DMS153 (cell line): ENCODE measurements at places on chromosomes 6 and 20.
A peak's percentile ranks its signal among the peaks of the same experiment; 100 is the strongest.

GRCh38 chr6:108501559-108501958 is 59.2 kb upstream of the FOXO3 start:
- no peak for DNase-seq

- DNase-seq = no peak
These were observed 2.5 kb upstream of the PPP2R5D start for GRCh38 chr6:42981836-42982235.

DNA sequence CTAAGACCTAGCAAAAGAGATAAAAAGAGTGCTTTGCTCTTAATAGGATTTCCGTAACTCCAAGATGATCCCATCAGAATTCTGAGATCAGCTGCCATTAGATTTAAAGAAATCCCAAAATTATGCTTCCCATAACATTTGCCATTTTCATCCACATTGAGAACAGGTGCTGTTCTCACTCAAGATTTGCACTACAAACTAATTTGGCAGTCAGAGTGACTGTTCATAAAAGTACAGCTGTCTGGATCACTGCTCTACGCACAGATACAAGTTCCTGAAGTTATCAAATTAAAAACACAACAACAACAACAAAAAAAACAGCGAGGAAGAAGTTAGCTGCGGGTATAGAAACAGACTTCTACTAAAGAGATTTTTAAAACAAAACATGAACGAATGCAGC is 58.1 kb downstream of the ASCC3 start:
- no peak for DNase-seq

DNA sequence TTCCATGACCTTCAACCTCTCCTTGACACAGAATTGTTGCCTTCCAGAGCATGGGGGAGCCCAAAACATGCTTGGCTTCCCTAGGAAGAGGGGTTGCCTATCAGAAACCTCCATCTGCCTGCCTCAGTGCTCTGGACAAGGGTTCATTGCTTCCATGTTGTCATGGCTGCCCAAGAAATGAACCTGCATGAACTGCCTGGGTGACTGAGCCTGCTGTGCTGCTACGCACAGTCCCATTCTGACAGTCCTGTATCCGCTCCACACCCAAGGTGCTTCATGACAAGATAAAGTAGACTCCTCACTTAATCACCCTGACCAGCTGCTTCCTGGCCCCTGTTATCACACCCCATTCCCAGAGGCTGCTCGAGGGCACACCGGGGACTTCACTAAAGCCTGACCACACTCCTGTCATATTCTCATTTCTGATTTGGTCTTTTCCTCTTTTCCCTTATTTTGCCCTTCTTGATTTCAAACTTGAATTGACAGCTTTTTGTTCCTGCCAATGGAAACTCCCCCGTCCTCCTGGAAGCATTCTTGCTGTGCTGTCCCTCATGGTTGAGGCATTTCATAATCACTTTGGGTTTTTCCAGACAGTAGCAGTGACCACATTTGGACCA is 31.9 kb downstream of the GMPR start:
- no peak for DNase-seq

GRCh38 chr6:5036269-5036668 is 32.4 kb upstream of the RPP40 start:
- peak; percentile 23 for DNase-seq

DNA sequence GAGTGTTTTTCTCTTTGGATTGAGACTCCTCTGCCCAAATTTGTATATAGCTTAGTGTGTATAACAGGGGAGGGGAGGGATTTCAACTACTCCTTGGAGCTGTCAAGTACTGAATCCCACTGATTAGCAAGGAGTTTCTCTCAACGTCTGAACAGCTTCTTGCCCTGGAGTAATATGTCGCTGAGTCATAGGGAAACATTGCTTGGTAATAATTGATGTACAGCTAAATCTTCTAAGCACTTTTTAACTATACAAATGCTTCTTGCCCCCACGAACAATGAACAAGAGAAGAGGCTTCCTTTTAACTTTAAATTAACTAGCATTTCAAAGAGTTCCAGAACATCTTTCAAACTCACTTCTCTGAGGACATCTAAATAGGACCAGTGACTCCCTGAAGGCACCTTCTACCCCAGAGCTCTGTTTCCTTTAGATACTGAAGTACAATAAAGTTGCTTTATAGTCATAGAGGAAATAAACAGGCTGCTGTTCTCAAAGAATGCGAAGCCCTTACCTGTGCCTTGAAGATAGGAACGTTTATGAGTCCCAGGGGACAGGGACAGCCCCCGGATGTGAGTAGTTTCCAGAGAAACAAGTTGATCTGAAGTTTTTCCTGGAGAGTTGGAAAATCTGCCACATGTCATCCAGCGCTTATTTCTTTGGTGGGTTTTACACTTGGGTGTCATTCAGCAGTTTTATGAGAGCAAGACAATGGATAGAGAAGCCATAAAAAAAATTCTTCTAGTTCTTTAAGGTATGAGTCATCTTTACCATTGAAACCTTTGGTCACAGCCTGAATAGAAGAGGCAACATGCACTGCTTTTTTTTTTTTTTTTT is 462.5 kb upstream of the BTBD3 start:
- DNase-seq = no peak

DNA sequence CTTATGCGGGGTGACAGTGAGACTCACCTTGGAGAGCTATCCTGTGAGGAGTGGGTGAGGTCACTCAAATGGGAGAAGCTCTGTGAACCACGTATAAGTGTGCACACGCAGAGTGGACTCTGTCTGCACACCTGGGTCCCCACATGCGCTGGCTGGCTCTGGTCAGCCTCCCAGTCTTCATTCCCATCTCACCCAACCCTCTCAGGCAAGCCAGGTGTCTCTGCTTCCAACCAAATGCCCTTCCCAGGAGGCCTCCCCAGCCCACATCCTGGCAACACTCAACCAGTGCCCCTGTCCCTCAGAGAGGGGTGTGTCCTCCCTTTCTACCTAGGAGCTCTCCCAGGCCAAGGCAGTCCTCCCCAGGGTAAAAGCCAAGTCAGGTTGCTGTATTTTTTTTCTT is 8.0 kb upstream of the PI16 start:
- DNase-seq = no peak

DNA sequence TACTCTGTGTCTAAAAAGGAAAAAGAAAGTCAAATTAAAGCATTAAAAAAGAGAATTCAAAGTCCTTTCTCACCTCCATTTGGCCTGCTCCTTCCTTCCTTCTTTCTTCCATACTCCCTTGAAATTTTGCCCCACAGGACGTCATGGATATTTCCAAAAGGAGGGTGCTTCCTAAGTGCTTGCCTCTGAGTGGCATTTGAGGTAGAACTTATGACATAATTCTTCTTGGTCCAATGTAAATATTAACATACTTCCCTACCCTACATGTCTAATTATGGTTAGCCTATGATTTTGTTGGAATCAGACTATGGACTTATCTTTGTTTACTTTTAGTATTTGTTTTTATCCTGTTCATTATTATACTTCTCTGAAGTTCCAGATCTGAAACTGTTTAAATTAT is 132.3 kb downstream of the PFDN4 start:
- DNase-seq = no peak

DNA sequence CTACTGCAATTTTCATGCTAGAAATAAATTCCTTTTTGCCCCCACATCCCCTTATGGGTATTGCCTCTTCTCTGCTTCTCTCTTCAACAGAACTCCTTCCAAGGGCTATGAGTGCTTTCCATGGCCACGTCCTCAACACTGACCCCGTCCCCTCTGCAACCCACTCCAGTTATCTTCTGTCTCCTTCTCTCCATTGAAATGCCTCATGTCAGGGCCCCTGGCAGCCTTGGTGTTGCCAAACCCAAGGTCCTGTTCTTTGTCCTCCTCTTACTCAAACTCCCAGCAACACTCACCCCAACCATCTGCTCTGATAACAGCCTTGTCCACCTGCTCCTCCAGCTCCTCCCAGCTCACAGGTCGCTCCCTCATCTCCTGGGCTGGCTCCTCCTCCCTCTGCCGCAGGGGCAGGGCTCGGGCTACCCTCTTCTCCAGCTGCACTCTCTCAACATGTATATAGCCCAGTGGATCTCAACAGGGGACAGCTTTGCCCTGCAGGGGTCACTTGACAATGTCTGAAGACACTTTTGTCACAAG is 196.1 kb upstream of the QKI start:
- DNase-seq = no peak

DNA sequence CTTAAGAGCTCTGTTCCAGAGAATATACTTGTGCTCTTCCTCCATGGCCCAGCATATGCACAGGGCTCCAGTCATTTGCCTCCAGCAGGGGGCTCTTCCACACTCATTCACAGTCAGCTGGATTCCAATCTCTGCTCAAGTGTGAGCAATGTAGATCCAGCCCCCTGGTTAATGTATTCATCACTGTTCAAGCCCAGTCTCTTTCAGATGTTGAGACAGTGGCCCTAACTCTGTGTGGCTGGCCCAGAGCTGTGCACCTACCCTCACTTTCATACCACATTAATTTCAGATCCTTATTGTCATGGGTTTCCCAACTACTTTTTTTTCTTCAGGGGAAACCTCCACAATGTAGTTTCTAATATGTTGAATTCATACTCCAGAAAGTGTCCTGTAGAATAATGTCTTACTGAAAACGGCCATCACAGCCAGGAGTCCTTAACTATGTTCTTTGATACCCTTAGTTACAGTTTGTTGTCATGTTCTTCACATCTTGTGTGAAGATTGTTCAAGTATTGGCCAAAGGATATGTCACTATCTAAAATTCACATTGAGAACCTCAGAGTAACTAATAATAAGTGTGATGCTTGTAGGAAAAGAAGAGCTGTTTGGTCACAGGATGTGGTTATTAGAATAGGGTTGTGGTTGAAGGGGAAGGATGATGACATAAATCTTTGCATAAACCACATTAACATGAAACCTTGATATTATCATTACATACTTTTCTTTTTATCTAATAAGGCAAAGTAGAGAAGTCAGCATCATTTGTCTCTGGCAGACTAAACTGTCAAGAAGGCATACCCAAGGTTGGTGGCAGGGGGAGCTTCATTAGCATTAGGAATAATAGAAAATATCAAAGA is 14.4 kb upstream of the HLA-DQA1 start:
- DNase-seq = peak; percentile 34

DNA sequence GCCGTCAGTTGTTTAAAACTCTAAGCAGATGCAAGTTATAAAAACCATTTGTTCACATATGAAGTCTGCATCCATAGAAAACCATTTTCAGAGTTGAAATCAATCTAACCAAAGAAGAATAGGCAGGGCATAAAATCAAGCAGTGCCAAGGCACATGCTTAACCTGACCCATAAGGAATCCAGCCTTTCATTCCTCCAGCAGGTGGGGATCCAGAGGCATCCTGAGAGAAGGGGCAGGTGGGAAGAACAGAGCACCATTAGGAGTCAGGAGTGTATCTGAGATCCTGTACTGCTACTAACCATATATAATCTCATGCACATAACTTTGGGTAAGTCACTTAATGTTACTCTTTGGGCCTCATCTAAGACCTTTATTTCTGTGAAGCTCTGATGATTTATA is 29.4 kb upstream of the FOXO3 start:
- DNase-seq = no peak

- no peak for DNase-seq
These were observed 17.0 kb upstream of the ADGRF4 start for GRCh38 chr6:47681201-47681990.

DNA sequence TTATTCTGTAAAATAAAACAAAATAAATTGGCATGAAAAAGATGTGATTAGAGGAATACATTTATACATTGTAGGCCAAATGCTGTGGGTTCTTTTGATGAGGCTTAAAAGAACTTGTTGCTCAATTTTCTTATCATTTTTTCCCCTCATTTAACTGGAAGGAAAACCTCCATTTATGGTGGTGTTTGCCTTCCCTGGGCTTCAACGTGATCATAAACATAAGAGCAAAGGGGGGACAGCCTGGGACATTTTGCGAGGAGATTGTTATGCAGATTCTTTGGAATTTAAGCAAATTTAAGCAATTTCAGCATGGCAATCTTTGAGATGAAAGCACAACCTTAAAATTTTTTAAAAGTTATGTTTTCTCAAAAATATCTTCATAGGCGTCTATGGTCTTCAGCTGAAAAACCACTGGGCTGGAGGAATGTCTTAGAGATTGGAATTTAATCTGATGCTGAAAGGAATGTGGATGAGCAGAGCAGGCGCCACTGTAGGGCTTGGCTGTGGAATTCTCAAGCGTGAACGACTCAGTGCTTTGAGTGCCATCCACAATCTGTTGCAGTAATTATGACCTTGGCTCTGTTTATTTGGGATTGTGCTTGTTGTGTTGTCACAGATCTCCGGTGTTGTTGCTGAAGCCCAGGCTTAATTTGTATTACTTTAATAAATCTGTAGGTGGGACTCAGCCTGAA is 149.4 kb upstream of the MLIP start:
- no peak for DNase-seq

- no peak for DNase-seq
These were observed 34.8 kb downstream of the NR2E1 start for GRCh38 chr6:108200631-108201030.

- DNase-seq = no peak
These were observed 636 bp downstream of the RTF2 start for GRCh38 chr20:56469077-56469449.

GRCh38 chr20:53550280-53551187 is 43.1 kb downstream of the ZNF217 start:
- DNase-seq = no peak

GRCh38 chr6:99611148-99611547 is 4.5 kb downstream of the PRDM13 start:
- no peak for DNase-seq

DNA sequence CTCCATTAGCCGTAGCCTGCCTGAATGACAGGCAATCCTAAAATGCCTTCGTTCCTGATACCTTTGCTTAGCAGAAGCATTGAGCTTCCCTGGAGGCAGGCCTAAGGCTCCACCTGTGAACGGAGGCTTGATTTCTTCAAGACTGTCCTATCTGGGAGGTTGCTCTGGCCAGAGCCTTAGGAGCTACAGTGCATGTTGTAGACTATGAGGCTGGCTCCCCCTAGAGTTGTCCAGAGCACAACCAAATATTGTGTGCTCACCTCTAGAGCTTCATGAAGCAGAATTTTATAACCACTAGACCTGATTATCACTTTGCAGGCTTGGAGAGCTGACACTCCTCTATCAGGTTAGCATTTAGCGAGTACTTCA is 217.8 kb downstream of the MAFB start:
- no peak for DNase-seq

DNA sequence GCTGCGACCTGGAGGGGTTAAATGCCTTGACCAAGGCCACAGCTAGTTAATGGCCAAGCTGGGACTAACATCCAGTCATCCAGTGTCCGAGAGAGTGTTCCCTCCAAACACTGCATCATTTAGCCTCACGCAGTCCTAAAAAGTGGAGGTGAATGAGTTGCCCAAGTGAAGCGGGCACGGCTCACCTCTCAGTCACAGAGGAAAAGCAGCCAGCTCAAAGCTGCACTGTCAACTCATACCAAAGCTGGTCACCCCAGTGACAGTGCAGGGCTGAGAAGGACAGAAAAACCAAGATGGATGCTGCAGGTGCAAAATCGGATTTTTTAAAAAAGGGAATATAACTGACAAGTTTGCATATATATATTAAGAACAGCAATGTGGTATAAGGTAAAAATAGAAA is 168.5 kb downstream of the SYNDIG1 start:
- DNase-seq = no peak
